ENCODE measurements at places on chromosomes 4 and X.

DNA sequence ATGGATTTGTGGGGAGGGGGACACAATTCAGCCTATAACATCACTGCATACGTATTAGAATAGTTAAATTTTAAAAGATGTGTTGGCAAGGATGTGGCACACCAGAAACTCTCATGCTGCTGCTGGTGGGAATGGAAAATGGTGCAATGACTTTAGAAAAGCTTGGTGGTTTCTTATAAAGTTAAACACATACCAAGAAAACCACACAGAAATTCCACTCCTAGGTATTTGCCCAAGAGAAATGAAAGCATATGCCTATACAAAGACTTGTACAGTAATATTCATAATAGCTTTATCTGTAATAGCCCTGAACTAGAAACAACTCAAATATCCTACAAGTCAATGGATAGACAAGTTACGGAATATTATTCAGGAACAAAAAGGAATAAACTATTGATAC is 71.3 kb upstream of the PDHA1 start:
- DNase-seq, result no peak

DNA sequence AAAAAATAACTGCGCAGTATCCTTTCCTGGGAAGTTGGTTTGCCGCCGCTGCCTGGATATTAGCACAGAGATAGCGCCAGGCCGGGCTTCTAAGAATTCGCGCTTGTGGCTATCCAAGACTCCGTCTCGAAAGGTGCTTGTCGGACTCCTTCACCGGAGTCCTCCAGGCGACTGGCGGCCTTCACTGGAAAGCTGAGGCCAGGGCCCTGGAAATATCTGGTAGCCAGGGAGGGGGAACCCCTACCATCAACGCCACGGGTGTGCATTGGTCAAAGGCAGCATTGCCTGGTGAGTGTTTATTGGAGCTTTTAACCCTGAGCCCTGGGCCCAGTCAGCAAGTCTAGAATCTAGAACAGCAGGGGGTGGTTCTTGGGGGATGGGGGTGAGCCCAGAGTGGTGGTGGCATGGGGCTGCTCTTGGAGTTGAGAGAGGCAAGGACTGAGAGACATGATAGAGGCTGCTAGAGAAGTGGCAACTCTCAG is 577 bp upstream of the PIM2 start:
- no peak for DNase-seq

DNA sequence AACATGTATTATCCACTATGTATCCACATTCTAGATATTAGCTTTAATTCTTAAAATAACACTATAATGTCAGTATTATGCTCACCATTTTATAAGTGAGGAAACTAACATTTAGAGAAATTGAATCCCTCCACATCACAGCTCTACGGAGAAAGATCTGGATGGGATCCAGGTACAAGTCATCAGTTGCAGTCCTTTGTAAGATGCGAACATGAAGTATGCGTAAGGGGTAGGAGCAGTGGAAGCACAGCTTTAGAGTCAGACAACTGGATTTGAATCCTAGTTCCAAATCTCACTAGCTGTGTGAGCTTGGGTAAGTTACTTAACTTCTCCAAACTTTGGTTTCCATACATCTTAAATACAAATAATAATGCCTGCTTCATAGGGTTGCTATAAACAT is 162.5 kb downstream of the ATP10D start:
- DNase-seq, result no peak

- DNase-seq, result no peak
Measured at GRCh38 chr4:158958489-158959270, 144.2 kb upstream of the RAPGEF2 start.

- no peak for DNase-seq
Measured at GRCh38 chrX:16870862-16871815, 977 bp upstream of the RBBP7 start.

DNA sequence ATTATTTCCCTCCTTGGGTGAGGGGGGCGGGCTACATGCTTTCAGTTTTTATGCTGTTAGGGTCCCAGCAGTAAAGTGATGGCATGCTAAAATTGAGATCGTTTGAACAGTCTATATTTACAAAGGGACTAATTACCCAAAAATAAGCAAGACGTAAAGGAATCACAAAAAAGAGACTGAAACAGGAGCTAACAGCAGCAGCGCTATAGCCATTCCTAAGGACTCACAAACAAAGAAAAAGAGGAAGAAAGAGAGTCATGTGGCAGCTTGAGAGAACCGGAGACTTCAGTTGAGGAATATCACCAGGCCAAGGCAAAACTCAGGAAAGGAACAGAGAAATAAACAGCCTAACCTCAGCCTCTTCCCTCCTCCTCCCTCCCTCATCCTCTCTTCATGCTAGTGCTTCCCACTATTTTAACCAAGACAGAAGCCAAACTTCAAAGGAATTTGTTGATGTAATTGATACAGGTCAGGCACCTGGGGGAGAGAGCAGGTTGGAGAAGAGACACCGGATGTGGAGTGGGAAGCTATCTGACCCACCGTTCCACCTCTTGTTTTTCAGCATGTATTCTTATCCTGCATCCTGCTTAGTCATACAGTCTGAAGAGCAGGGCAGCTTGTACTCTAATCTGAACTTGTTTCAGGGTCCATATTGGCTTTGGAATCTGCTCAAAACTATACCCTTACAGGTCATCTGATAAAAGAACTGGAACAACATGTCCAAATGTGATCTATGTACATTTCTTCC is 383.7 kb downstream of the NAF1 start:
- DNase-seq, result no peak

- DNase-seq, result no peak
Measured at GRCh38 chr4:56261027-56261426, 126.3 kb downstream of the AASDH start.

- DNase-seq, result no peak
Measured at GRCh38 chr4:45539142-45539814, 584.6 kb downstream of the GABRG1 start.

DNA sequence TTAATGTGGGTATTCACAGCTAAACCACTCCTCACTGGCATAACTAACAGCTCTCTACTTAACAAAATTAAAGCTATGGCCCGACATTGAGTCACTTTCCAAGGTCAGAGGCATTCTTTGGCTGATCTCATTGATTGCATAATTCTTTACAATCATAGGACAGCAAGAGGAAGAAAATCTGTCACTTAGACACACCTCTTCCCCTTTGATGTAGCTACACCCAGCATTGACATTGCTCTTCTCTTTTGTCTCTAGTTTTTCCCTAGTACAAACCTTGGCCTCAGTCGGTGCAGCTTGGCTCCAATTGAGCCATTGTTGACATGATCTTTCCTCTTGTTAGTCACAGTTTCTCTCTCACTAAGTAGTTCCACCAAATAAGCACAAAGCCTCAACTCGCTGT is 313.3 kb upstream of the ACTRT1 start:
- no peak for DNase-seq

DNA sequence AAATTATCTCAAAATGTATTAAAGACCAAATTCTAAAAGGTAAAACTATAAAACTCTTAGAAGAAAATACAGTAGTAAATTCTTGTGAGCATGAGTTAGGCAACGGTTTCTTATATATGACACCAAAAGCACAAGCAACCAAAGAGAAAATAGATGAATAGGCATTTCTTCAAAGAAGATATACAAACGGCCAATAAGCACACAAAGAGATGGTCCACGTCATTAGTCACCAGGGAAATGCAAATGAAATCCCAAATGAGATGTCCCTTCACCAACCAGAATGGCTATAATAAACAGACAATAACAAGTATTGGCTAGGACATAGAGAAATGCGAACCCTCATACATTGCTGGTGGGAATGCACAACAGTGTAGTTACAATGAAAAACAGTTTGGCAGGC is 44.6 kb downstream of the RAB33A start:
- no peak for DNase-seq

DNA sequence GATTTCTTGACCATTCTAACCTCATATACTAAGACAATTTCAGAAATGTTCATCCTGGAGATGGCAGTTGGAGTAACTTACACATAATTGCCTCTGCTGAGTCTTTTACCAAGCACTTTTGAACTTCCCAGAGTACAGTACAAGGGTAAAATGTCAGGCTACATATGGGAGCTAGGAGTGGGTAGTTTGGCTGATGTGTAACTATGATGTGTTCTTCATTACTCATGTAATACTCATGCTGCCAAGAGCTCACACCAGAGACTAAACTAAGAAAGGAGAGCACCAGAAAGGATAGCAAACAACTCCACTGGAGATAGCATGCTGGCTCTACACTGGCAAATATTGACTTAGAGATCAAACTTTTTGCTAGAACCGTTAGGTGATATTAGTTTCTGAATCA is 194.0 kb downstream of the PDGFRA start:
- no peak for DNase-seq

DNA sequence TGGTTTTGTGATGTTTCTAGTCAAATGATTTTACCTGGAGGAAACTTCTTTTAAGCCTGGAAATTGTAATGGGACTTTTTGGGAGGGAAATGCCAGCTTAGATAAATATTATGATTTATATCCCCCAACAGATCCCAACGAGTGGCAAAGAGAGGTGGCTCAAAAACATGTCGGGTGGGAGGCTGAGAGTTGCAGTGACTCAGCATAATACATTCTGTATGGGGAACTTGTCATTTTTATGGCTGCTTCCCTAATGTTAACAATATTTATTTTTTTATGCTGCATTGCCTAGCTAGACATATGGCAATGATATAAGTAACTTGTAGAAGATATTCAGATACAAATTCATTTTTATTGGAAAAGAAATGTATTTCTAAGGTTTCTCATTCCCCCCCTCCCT is 219.0 kb downstream of the ARHGAP10 start:
- DNase-seq, result no peak

DNA sequence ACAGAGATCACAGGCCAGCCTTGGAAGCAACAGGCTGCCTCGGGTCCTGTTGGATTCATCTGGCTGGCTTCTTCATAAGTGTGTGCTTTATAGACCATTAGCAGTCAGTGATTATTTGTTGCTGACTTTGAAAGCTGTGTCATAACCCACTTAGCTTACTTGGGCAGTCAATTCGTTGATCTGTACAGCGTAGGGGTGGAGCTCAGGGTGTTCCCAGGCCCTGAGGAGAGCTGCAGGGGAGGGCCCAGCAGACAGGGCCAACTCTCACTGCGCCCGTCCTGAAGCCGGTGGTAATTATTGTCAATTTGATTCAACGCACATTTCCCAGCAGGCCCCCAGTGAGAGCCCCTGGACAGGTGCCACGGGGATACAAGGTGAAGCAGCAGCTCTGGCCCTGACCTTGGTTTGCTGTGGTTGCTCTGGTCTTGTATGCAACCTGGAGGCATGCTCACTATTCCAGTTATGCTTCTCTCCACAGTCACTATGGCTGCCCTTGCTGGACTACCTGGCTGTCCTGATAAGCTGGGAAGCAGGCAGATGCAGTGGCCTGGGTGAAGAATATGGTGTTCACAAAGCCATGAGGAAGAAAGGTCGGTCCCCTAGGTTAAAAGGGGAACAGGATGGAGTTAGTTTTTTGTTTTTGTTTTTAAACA is 40.1 kb upstream of the HMGB3 start:
- DNase-seq, result no peak

- DNase-seq, result no peak
Measured at GRCh38 chr4:26726655-26727387, 133.8 kb upstream of the STIM2 start.

- no peak for DNase-seq
Measured at GRCh38 chr4:183571350-183571941, 66.6 kb downstream of the ING2 start.

DNA sequence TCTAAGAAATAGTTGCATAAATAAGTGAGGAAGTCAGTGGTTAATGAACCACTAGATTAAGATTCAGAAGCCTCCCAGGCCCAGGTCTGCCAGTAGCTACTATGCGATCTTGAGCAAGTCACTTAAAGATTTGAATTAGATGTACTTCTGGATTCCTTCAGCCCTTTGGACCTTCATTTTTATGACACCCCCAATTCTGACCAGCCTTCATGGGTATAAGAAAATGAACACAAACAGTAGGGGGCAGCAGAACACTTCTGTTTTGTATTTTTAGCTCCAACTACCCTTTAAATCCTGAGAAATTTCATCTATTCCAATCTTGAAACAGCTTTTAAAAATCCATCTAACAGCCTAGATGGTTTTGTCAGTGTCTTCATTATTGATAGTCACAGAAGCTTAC is 19.0 kb downstream of the TMEM47 start:
- no peak for DNase-seq

GRCh38 chr4:110501826-110502225 is 25.9 kb downstream of the ENPEP start:
- no peak for DNase-seq
